Ecto neural progenitor cell (in vitro differentiated cells): ENCODE measurements at places on chromosomes 16 and 17.
A peak's percentile ranks its signal among the peaks of the same experiment; 100 is the strongest.

DNA sequence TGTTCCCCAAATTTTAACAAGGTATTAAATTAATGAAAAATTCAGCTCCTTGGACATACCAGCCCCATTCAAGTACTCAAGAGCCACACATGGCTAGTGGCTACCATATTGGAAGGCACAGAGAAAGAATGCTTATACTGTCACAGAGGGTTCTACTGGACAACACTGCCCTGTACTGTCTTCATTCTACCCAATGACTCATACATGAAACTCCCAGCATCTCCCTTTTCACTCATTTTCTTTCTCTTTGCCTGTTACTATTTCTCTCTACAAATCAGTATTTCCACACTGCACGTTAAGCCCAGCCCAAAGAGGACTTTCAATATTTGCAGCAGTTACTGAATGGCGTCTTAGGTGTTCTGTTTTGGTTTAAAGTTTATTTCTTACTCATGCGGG is 72.1 kb upstream of the RCVRN start:
- no peak for DNase-seq

- no peak for DNase-seq
Measured at GRCh38 chr16:31083081-31083480, 5.7 kb downstream of the PRSS53 start.

- DNase-seq, result no peak
Measured at GRCh38 chr16:50123417-50123816, 29.7 kb upstream of the TENT4B start.

DNA sequence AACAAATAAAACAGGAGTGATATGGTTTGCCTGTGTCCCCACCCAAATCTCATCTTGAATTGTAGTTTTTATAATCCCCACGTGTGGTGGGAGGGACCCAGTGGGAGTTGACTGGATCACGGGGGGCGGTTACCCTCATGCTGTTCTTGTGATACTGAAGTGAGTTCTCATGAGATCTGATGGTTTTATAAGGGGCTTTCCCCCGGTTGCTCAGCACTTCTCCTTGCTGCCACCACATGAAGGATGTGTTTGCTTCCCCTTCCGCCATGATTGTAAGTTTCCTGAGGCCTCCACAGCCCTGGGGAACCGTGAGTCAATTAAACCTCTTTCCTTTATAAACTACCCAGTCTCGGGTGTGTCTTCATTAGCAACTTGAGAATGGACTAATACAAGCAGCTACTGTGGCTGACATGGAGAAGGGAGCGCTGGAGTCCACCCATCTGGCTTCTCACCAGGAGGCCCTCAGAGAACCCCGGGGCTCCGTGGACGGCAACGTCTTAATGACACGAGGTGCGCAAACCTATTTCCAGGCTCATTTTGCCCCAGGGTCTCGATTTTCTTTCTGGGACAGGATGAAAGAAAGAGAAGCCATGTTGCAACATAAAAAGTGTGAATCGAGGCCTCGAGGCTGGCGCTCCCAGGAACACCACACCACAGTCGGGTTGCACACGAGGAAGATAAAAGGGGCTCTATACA is 129.5 kb downstream of the DYNLRB2 start:
- DNase-seq, result no peak

DNA sequence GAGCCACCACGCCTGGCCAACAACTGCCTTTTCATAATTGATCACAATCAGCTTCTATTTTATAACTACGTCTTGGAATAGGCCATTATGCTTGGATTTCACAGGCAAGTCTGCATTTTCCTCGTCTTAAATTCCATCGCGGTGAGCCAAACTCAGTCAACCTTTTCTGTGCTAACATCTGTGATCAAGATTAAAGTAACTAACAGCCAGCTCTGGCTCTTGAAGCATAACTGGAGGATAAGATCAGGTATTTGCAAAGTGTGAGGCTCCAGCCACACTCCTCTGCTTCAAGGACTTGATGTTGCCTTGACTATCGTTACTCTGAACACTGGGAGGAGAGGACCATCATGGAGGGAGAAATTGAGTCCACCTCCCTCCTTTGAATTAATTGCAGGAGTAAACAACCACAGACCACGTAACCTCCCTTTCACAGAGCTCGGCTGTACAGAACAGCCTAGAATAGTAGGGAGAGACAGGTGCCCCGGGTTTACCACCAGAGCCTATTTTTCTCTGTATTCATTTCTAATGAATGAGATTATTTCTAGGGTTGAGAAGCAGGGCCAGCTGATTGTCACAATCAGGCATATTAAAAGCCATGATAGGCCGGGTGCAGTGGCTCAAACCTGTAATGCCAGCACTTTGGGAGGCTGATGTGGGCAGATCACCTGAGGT is 143.0 kb downstream of the XYLT1 start:
- no peak for DNase-seq

DNA sequence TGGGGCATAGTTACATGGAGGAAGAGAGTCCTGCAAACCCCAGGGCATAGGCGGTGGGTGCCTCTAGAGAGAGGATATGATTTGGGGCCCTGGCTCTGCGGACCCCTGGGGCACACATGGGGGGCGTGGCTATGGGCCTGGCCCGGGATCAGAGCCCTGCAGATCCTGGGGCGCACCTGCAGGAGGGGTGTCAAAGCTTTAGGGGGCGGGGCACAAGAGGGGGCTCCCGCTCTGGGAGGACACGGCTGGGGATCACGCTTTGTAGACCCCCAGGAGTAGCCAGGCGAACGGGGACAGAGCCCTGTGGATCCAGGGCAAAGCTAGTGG is 497 bp downstream of the BCL7C start:
- no peak for DNase-seq

DNA sequence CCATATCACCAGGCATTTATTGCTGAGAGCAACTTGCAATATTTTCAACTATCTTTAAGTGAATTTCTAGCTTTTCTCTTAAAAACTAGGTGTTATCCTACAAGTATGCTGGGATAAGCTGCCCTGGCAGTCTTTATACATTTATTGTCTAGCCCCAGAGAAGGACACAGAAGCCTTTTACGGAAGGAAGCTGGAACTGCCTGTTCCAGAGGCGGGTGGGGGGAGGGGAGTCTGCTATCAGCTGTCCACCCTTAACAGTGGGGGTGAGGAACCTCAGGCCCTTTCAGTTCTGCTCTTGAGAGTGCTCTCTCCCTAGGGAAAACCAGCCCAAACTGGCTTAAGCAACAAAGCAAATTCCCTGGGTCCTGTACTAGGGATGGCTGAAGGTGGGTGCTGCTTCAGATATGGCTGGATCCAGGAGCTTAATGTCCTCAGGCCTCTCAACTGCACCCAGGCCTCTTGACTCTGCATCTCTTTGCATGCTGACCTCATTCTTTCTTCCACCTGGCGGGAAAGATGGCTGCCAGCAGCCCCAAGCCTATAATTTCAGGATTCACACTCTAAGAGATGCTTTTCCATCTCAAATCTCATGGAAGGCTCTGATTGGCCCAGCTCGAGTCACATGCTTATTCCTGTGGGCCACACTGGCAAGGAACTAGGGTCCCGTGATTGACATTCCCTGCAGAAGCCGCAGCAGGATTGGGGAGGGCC is 16.6 kb downstream of the NAGPA start:
- no peak for DNase-seq

- peak; percentile 95 for DNase-seq
Measured at GRCh38 chr16:86575754-86576557, 2.4 kb upstream of the FOXL1 start.
